Cerebellar nuclear complex (tissue), 1 donor: ENCODE measurements at places on chromosomes 16 and 17.

DNA sequence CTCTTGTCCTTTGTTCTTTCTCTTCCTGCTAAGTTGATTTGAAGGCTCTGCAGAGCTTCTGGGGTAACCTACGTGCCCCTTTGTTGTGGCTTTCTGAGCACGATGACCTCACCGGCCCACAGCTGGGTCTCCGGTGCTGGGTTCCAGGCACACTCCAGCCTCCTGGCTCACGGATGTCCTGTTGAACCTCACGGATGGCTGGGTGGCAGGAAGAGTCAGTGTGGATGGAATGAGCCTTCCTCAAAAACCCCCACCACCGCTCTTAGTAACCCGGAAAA is 116.0 kb downstream of the SOCS1 start:
- DNase-seq = no peak

GRCh38 chr16:12998361-12999085 is 97.1 kb downstream of the SHISA9 start:
- DNase-seq = no peak

DNA sequence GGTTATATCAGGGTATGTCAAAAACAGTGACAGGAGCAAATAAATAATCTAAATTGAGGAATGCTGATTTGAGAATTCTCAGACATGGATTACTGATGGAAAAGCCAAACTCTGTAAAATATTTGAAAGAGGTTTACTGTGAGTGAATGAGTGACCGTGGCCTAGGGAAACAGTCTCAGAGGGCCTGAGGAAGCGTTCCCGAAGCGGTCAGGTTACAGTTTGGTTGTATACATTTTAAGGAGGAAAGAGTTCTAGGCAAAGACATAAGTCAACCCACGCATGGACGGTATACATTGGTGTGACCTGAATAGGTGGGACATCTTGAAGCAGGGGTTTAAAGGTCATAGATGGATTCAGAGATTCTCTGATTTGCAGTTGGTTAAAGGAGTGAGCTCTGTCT is 771.7 kb downstream of the KCNJ18 start:
- DNase-seq = no peak

GRCh38 chr16:84791088-84791487 is 28.7 kb upstream of the CRISPLD2 start:
- DNase-seq = no peak

DNA sequence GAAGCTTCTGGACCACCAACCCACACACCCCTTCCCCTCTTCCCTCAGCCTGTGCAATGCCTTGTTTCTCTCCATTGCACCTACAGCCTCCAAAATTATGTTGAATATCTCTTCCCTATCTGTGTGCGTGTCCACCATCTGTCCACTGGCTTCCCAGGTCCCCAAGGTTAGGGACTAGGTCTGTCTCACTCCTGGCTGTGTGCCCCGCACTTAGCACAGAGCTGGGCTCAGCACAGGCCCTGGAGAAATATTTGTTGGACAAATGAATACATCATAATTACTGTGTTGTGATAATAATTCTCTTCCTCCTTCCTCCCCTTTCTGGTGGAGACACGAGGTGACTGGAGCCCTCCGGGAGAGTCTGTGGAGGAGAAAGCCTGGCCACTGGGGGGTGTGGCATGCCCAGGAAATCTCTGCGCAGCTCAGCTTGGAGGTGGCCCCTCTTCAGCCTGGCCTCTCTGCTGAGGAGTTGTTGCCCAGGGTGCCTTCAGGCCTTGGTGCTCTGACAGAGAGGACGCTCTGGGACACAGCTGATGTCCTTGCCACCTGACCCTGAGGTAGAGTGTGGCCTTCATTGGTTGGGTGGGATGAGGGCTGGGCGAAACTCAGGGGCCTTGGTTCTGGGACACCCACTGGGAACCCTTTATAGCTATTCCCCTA is 3.3 kb upstream of the BRD7 start:
- DNase-seq = no peak

- no peak for DNase-seq
These were observed 6.2 kb downstream of the LLGL2 start for GRCh38 chr17:75531721-75532072.

DNA sequence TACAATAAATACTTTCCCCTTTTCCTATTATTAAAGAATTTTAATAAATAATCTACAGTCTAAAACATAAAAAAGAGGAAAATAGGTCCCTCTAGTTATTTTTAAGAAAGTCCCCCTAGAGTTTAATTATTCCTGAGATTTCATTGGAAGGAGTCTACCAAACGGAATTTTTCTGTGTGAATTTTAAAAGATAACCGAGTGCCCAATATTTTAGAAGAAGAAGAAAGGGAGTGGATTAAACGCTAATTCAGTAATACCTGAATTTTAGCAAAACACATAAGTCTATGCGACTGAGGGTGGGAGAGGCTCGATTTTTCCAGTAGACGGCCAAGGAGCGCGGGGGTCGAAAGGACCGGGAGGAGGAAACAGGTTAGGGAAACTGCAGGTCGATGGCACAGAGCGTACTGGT is 2.2 kb downstream of the HOXB2 start:
- no peak for DNase-seq

GRCh38 chr17:80947200-80947940 is 44.3 kb upstream of the CHMP6 start:
- no peak for DNase-seq
